ENCODE measurements at places on chromosomes 6 and 20. TPM values are rescaled to one million over a fixed set of nuclear protein-coding genes. Genes with fewer than 3 reads are reported as not detected.

Gene SRMS
- not detected for total RNA-seq

Gene NOX3
- not detected for total RNA-seq

Gene HNF4A
- 0.51 TPM for total RNA-seq

Gene NKX2-2
- total RNA-seq = not detected

Gene ULBP1
- total RNA-seq = not detected

Gene GCNT2
- 0.27 TPM for total RNA-seq

Gene OPRM1
- total RNA-seq = not detected

Gene EMILIN3
- not detected for total RNA-seq

Gene RBM38
- 56.7 TPM for total RNA-seq

Gene ZC2HC1B
- total RNA-seq = not detected

Gene HDAC2
- 28.8 TPM for total RNA-seq

Gene MEP1A
- not detected for total RNA-seq

Gene DBNDD2
- total RNA-seq = 155 TPM

Gene TRIM15
- total RNA-seq = not detected

Gene JAG1
- total RNA-seq = 12.9 TPM

Gene LGSN
- not detected for total RNA-seq

Gene ARMC12
- not detected for total RNA-seq

Gene HLA-G
- total RNA-seq = not detected

Gene COX4I2
- 4.2 TPM for total RNA-seq

Gene TMEM217
- 0.22 TPM for total RNA-seq

Gene THBS2
- total RNA-seq = 3.8 TPM

Gene CTCFL
- not detected for total RNA-seq

Gene SOX18
- 5.3 TPM for total RNA-seq

Gene NKX2-4
- total RNA-seq = not detected

Gene GJA10
- total RNA-seq = not detected

Gene RIMS4
- total RNA-seq = 0.13 TPM

Gene CEP250
- 10.9 TPM for total RNA-seq

Gene DACT2
- not detected for total RNA-seq

Gene GSTA4
- total RNA-seq = 11.4 TPM

Gene RTEL1
- 9.1 TPM for total RNA-seq

Gene RFX6
- not detected for total RNA-seq

Gene CDSN
- not detected for total RNA-seq

Gene FOXP4
- 4.5 TPM for total RNA-seq

Gene B3GAT2
- total RNA-seq = not detected

Gene PRL
- total RNA-seq = not detected

Gene LY6G6F
- not detected for total RNA-seq

Gene HLA-DQA1
- total RNA-seq = 1.5 TPM

Gene TSPO2
- not detected for total RNA-seq

Gene PPP1R3G
- total RNA-seq = 0.49 TPM

Gene PAK5
- not detected for total RNA-seq

Gene PROCR
- 6.8 TPM for total RNA-seq

Gene PRSS16
- total RNA-seq = not detected

Gene NELFE
- 74.0 TPM for total RNA-seq

Gene PRND
- total RNA-seq = not detected

Gene PHACTR3
- 1.1 TPM for total RNA-seq

Gene HLA-DQA2
- total RNA-seq = not detected

Gene CLDN20
- total RNA-seq = not detected

Gene KCNQ5
- 15.8 TPM for total RNA-seq
